ENCODE measurements at places on chromosomes 13 and 19.

DNA sequence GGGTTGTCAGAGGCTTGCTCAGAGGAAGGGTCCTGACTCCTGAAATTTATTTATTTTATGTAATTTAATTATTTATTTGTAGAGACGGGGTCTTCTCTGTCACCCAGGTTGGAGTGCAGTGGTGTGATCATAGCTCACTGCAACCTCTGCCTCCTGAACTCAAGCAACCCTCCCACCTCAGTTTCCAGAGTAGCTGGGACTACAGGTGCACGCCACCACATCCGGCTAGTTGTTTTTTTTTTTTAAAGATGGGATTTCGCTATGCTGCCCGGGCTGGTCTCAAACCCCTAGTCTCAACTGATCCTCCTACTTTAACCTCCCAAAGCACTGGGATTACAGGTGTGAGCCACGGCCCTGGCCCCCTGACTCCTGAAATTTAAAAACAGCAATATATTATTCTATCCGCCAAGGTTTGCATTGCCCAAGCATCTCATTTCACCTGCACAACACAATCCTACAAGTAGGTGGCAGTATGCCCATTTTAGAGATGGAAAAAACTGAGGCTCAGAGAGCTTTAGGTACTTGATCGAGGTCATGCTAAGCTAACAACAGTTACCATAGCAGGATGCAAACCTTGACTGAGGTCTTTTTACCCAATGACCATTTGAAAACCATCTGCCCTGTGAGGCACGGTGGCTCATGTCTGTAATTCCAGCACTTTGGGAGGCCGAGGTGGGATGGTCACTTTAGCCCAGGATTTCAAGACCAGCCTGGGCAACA lies 18.1 kb downstream of the ARHGEF18 start:
- DNase-seq: peak; percentile 22

DNA sequence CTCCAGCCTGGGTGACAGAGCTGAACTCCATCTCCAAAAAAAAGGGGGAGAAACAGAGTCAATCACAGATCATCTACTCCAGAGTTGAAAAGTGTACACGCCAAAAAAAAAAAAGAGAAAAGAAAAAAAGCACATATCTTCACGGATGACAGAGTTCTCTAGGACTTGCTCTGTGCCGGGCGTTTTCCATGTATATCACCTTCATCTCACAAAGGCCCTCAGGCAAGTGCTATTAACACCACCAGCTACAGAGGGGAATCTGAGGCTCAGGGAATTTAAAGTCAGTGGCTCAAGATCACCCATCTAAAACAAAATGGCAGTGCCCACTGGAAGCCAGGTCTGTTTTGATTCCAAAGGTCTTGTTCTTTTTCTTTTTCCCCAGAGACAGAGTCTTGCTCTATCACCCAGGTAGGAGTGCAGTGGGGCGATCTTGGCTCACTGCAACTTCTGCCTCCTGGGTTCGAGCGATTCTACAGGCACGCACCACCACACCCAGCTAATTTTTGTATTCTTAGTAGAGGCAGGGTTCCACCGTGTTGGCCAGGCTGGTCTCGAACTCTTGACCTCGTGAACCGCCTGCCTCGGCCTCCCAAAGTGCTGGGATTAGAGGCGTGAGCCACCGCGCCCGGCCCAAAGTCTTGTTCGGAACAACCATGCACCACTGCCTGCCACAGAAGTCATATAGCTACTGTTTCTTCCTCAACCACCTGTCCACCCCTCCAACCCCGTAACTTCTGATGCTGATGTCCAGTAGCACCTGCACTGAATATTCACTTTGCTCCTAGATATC lies 42.2 kb downstream of the SAE1 start:
- no peak for DNase-seq

DNA sequence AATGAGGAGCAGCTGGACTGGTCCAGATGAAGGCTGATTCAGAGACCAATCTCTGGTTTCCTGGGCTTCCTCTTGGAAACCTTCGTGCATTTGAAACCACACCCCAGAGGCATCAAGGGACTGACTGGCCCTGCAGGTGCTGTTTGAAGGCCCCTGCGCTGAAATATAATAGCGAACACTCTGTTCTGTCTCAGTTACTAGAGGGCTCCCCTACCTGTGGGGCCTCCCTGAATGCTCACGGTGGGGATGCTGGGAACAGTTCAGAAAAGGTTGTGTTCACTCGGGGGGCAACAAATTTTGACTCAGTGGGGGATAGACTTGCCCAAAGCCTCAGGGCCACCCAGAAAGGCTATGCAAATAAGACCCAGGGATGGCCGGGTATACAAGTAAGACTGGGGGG lies 6.4 kb downstream of the CCDC8 start:
- no peak for DNase-seq

DNA sequence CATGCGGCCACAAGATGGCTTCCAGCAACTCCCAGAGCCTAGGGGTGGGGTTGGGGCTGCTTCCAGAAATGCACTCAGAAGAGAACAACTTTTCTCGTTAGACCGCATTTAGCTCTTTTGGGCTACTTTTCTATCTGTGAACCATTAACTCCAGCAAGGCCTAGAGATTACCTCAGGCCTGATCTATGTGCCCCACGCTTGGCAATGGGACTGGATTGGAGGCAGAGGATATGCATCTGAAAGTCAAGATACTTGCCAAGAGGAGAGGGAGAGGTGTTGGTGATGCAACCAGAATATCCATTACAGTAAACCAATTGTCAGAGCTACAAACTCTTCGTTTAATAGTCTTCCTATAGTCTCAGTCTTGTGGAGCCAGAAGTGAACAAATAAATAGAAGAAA lies 177.7 kb downstream of the TDRD3 start:
- DNase-seq: no peak

DNA sequence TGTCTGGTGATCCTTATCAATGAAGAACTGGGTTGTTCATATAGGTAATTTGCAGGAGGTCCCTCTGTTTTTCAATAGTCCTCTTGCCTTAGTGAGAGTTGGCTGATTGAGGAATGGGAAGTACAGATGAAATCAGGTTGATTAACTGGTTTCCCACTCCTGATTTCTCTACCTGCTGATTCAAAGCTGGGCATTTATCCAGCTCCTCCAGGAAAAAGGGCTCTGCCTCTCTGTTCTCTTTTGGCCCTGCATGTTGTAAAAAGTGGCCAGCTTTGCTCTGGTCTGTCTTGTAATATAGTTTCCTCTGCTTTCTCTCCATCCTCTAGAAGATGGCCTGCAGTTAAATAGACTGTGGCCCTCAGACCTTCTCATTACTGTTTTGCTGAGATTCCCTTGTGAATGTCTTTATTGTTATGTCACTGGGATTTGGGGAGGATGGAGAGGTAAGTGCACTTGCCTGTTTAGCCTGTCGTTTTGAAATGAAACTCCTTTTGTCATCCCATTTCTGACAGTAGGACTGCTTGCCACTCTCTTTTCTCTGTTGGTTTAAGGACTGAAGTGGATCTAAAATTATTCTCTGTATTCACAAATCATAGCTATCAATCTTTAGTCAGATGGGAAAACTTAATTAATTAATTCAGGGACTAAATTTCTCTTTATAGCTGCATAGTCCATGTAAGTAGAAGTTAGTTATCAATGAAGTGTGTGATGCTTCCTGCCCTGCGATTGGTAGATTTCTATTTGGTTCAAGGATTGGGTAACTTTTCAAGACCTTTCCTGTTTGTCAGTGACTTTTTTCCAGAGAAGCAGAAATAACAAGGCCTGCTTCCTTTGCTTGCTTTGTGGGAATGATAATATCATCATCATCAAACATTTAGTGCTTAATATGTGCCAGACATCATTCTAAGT lies 28.5 kb downstream of the GARRE1 start:
- no peak for DNase-seq

GRCh38 chr19:615619-616018 lies 17.7 kb downstream of the POLRMT start:
- no peak for DNase-seq

- no peak for DNase-seq
Measured at GRCh38 chr19:41883463-41883820, 458 bp downstream of the ARHGEF1 start.

DNA sequence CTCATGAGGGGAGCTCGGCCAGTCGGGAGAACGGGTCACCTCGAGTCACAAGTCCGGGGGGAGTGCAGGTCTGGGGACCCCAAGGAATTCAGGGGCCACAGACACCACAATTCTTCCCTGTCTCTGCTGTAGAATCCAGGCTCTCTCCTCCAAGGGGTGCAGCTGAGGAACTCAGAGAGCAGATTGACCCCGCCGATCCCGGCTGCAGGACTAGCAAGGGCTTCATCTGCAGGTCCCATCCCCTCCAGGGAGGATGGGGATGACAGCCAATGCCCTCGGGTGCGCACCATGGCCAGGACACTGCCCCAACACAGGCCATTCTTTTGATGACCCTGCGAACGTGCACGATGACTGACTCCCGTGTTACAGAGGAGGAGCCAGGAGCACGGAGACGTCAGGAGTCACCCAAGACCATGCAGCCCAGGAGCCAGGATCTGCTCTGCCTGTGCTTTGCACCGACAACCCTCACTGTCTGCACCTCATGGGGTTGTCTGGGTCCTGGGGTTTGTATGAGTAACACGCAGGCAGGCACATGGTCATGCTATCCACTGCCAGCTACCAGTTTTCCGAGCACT lies 48.5 kb upstream of the TUBGCP3 start:
- DNase-seq: no peak

- no peak for DNase-seq
Measured at GRCh38 chr13:94480672-94481145, 1.2 kb upstream of the DCT start.

GRCh38 chr19:4981681-4981958 lies 12.7 kb downstream of the KDM4B start:
- DNase-seq: no peak

GRCh38 chr19:32287811-32288227 lies 57.6 kb upstream of the ZNF507 start:
- DNase-seq: no peak

DNA sequence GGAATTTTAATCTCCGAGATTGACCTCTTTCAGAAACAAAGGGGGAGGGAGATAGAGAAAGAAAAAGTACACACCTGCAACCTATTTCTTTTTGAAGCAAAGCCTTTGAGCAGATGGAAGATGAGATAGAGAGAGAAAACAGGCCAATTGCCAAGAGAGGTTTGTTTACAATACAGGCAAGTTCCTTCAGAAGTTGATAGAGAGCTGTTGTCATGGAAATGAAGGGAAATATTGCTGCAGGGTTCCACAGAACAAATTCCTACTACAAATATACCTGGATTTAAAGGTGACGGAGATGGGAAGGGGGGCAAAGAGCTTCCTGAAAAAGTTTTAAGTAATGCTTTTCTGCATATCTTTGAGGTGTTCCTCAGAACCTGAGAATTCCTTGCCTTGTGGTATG lies 388.4 kb downstream of the NDFIP2 start:
- DNase-seq: no peak

DNA sequence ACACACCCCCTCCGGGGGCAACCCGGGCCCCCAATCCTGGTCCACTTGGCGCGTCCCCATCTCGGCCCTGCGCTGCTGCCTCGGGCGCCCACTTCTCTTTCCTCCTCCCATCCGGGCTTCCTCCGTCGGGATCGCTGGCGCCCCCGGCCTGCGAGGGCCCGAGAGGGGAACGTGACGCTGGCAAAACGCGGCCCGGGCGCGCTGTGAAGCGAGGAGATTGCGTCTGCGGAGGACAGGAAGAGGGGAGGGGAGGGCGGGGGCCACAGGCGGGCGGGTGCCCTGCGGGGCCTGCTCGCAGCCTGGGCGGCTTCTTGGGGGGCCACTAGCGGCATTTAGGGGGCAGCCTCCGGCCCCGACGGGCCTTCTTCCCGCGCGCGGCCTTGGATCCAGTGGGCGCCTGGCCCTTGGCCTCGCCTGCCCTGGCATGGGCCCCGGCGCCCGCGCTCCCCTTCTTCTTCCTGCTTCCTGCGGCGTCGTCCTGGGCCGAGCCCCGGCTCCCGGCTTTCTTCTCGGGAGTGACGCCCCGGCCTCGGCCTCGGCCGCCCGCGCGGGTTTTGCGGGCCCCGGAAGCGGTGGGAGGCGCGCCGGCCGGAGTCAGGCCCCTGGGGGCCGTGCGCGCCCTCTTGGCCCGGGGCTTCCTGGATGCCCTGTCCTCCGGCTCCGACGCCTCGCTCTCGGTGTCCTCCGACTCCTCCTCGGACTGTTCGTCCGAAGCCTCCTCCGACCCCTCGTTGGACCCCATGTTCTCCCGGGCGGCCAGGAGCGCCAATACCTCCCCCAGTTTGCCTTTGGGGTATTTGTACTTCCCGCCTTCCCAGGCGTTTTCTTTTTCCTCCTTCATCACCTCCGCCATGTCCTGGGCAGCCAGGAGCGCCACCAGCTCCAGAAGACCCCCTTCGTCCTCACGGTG lies 2.2 kb downstream of the PNMA8B start:
- no peak for DNase-seq

DNA sequence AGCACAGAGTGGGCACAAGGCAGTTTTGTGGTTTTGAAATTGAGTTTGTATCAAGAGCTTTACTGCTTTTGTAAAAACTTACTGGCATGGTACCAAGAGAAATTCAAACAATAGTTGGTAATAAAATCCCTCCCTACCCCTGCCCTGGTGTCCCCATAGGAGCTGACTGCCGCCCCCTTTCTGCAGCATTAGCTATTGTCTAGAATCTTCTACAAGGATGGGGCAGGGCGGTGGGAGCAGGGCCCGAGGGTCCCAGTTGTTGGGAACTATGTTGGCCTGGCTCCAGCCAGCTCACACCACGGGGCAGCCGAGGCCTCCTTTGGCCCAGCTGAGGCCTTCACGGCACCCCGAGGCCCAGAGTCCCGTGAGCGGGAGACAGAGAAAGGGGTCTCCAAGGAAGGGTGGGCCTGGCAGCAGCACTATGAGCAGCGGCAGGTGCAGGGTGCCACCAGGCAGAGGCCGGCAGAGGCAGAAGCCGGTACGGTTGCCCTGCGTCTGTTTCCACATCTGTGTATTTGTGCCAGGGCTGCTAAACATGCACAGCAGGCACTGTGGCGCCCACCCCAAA lies 57.9 kb downstream of the KDM4B start:
- no peak for DNase-seq

DNA sequence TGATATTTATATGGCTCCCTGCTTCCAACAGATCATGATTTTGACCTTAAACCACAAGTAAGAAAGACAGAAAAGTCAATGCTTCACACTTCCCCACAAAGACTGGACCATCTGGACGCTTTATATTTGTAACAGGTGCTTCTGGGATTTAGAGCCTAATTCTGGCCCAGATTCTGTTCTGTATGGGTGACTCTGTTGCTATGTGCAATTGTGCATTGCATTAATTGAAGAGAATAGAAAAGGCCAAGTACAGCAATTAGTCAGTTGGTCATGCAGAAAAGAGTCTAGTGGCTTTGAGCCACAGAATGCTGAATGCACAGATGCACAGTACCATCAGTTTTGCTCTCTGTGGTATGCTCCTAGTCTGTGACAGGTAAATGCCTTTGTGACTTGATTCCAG lies 657.4 kb upstream of the ATXN8OS start:
- no peak for DNase-seq

- DNase-seq: peak; percentile 100
Measured at GRCh38 chr19:48468772-48469288, 339 bp upstream of the CYTH2 start.

All from activated T-helper 1 cell treated with anti-CD3 and anti-CD28 coated beads, Interleukin-12 subunit alpha, Interleukin-12 subunit beta, Interleukin-2, Interleukin-4 antibody, amounts not matched to agents 30 ng/mL and 10 ng/mL and 1 ng/mL, durations not matched to agents 14 hours and 24 hours and 36 hours (primary cell).